Activated B cell treated with CpG ODN at 0.5 μM for 24 hours (primary cell): ENCODE measurements at places on chromosomes 1 and 21.

DNA sequence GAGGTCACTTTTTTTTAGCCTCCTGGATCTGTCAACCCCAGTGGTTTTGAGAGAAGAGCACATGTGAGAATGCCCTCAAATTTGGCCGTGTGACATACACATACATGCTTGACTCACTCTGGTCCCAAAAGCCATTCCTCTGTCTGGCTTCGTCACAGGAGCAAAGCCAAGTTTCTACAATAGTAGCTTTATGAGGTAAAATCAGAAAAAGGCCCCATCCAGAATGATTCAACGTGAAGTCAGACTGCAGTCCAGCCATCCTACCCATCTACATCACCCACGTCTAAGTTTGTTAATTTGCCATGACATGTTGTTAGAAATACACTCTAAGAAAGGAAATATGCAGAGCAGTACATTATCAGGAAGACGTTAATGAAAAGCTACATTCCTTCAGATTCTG, 245.2 kb downstream of the SDCCAG8 start:
- peaks cover 11% of the 10 kb centered on the region for H3K4me1 ChIP-seq
- no peak overlapping the region for H3K4me3 ChIP-seq
- peak overlapping the region; percentile 9 for H3K27ac ChIP-seq
- H3K36me3 ChIP-seq, result peaks cover 23% of the 10 kb centered on the region

- no peak overlapping the region for H3K27ac ChIP-seq
- no peak overlapping the region for H3K4me3 ChIP-seq
- no peaks in the 10 kb centered on the region for H3K36me3 ChIP-seq
- no peaks in the 10 kb centered on the region for H3K27me3 ChIP-seq
- no peak for DNase-seq
- H3K4me1 ChIP-seq, result no peaks in the 10 kb centered on the region
These were observed 149.8 kb downstream of the ZNF648 start for GRCh38 chr1:181911715-181912114.

DNA sequence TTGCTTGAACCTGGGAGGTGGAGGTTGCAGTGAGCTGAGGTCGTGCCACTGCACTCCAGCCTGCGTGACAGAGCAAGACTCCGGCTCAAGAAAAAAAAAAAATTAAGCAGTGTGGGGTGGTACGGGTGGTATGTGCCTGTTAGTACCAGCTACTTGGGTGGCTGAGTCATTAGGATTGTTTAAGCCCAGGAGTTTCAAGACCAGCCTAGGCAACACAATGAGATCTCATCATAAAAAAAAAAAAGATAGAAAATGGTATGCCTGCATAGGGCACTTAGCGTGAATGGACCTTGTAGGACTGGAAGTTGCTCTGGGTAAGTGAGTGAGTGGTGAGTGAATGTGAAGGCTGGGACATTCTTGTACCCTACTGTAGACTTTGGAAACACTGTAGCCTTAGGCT, 37.0 kb downstream of the TBCE start:
- peaks cover 21% of the 10 kb centered on the region for H3K36me3 ChIP-seq
- H3K27ac ChIP-seq, result no peak overlapping the region
- H3K4me1 ChIP-seq, result no peaks in the 10 kb centered on the region
- H3K4me3 ChIP-seq, result no peak overlapping the region
- H3K27me3 ChIP-seq, result no peaks in the 10 kb centered on the region
- no peak for DNase-seq

GRCh38 chr1:150808121-150808520, at the start of gene CTSK:
Gene CTSK, minus strand, starts transcription at chr1:150808260. Its CDS starts 1,455 bp downstream, at chr1:150806805.
- H3K4me3 ChIP-seq, result peak within 1 kb of the TSS; percentile 3
- peaks cover 6% of the 10 kb centered on the region for H3K4me1 ChIP-seq
- H3K36me3 ChIP-seq, result peaks cover 6% of the 10 kb centered on the region

DNA sequence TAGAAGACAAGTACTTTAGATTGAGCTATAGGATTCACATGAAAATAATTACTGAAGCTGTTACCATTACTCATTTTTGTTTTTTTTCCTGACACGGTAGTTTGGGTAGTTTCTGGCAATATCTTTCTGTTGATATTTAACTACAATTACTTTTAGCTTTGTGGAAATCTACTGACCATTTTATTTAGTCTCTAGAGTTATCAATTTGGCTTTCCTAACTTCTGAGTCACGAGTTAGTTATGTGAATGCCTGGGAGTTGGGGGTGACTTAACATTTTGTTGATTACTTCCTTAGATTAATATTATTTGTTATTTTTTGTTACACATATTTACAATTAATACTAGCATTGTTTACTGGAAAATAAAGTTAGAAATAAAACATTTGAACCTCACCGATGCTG, 160.6 kb downstream of the HMCN1 start:
- no peak overlapping the region for H3K4me3 ChIP-seq
- no peaks in the 10 kb centered on the region for H3K4me1 ChIP-seq
- DNase-seq, result no peak
- no peaks in the 10 kb centered on the region for H3K27me3 ChIP-seq

DNA sequence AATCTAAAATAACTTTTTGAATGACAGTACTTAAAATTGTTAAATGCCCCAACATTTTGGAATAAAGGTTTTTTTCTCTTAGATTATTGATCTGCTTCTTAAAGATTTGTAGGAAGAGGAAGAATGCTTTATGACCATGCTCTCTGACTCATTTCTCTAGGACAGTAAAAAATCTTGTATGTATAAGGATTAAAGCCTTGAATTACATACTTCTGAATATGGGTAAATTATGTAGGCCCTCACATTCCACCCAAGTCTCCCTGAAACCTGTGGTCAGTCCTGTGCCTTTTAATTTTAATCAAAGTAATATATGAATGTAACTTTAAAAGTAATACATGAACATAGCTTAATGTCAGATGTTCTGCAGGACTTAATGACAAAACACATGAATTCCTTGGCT, 50.5 kb downstream of the ABCD3 start:
- no peaks in the 10 kb centered on the region for H3K27me3 ChIP-seq
- no peak for DNase-seq
- H3K36me3 ChIP-seq, result peaks cover 44% of the 10 kb centered on the region
- H3K27ac ChIP-seq, result no peak overlapping the region
- H3K4me1 ChIP-seq, result no peaks in the 10 kb centered on the region

GRCh38 chr1:43363283-43363934, 4.4 kb downstream of the ELOVL1 start:
- H3K27ac ChIP-seq, result no peak overlapping the region
- no peak overlapping the region for H3K4me3 ChIP-seq
- peaks cover 64% of the 10 kb centered on the region for H3K36me3 ChIP-seq
- H3K4me1 ChIP-seq, result peaks cover 35% of the 10 kb centered on the region
- DNase-seq, result no peak

- H3K27me3 ChIP-seq, result no peaks in the 10 kb centered on the region
- H3K4me3 ChIP-seq, result no peak overlapping the region
- DNase-seq, result no peak
- H3K4me1 ChIP-seq, result peaks cover 52% of the 10 kb centered on the region
- peak overlapping the region; percentile 50 for H3K27ac ChIP-seq
- H3K36me3 ChIP-seq, result no peaks in the 10 kb centered on the region
These were observed 231.3 kb upstream of the IRF2BP2 start for GRCh38 chr1:234841281-234841680.

DNA sequence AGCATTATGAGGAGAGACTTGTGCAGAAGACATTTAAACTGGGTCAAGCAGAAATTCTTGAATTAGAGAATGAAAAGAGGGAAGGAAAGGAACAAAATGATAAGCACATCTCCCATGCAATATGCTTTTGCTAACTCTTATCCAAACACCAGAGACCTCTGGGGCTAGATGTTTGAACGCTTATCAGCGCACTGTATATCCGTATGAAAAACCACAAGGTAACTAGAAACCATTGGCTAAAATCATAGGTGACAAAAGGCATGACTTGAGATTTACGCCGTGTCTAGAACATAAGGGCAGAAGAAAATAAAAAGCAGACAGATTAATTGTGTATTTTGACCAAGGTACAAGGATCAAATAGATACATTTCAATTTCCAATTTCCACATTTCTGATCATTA, 38.0 kb upstream of the TIAM1 start:
- H3K4me1 ChIP-seq, result no peaks in the 10 kb centered on the region
- no peak for DNase-seq
- no peak overlapping the region for H3K4me3 ChIP-seq
- no peaks in the 10 kb centered on the region for H3K36me3 ChIP-seq
- H3K27ac ChIP-seq, result no peak overlapping the region

GRCh38 chr1:191495040-191495439, 663.2 kb upstream of the RGS18 start:
- H3K4me1 ChIP-seq, result no peaks in the 10 kb centered on the region
- no peak overlapping the region for H3K27ac ChIP-seq
- H3K4me3 ChIP-seq, result no peak overlapping the region
- H3K27me3 ChIP-seq, result no peaks in the 10 kb centered on the region

GRCh38 chr1:116767782-116768382, 13.7 kb downstream of the CD2 start:
- no peak overlapping the region for H3K4me3 ChIP-seq
- H3K4me1 ChIP-seq, result peaks cover 21% of the 10 kb centered on the region
- no peak for DNase-seq
- no peaks in the 10 kb centered on the region for H3K27me3 ChIP-seq
- no peak overlapping the region for H3K27ac ChIP-seq
- no peaks in the 10 kb centered on the region for H3K36me3 ChIP-seq

DNA sequence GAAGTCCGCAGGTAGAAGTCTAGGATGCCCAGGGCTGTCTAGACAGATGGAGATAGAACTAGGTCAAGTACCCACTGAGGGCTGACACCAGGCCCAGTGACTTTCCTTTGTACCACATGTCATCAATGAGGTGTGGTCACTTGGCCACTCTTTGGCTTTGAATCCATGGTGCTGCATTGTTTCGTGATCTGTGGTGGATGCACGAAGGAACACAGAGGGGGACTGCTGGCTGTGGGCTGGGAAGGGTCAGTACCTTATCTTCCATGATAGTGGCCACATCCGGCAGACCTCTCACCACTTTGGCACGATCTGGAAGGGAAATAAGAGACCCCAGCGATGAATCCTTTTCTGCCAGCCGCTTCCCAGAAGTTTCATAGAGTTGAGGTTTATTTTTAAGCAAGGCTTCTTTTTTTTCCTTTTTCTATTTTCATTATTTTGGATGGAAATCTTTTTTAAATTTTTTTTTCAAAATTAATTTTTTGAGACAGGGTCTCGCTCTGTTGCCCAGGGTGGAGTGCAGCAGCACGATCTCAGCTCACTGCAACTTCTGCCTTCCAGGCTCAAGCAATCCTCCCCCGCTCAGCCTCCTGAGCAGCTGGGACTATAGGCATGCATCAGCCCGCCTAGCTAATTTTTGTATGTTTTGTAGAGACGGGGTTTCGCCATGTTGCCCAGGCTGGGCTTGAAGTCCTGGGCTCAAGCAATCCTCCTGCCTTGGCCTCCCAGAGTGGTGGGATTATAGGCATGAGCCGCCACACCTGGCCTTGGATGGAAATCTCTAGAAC, 53.1 kb downstream of the MYOM3 start:
- no peak overlapping the region for H3K4me3 ChIP-seq
- no peaks in the 10 kb centered on the region for H3K36me3 ChIP-seq

- DNase-seq, result no peak
- peaks cover 59% of the 10 kb centered on the region for H3K4me1 ChIP-seq
- H3K27ac ChIP-seq, result peak overlapping the region; percentile 50
These were observed 3.0 kb downstream of the PTPN22 start for GRCh38 chr1:113868387-113869083.

GRCh38 chr1:188027613-188028012, 1198.9 kb downstream of the PLA2G4A start:
- H3K36me3 ChIP-seq, result no peaks in the 10 kb centered on the region
- H3K27ac ChIP-seq, result no peak overlapping the region
- no peaks in the 10 kb centered on the region for H3K27me3 ChIP-seq
- H3K4me3 ChIP-seq, result no peak overlapping the region

GRCh38 chr1:172969611-172970010, 81.1 kb downstream of the TNFSF18 start:
- H3K36me3 ChIP-seq, result no peaks in the 10 kb centered on the region
- no peak overlapping the region for H3K27ac ChIP-seq
- no peak overlapping the region for H3K4me3 ChIP-seq

GRCh38 chr1:159879977-159880376, 17.5 kb upstream of the VSIG8 start:
- no peak for DNase-seq
- no peak overlapping the region for H3K27ac ChIP-seq
- H3K36me3 ChIP-seq, result no peaks in the 10 kb centered on the region
- H3K4me1 ChIP-seq, result no peaks in the 10 kb centered on the region
- H3K27me3 ChIP-seq, result no peaks in the 10 kb centered on the region

- H3K4me3 ChIP-seq, result no peak overlapping the region
- peaks cover 3% of the 10 kb centered on the region for H3K27me3 ChIP-seq
- H3K4me1 ChIP-seq, result peaks cover 14% of the 10 kb centered on the region
- H3K27ac ChIP-seq, result peak overlapping the region; percentile 20
- no peak for DNase-seq
- H3K36me3 ChIP-seq, result no peaks in the 10 kb centered on the region
These were observed 369.7 kb downstream of the RRAGC start for GRCh38 chr1:38489844-38490270.

DNA sequence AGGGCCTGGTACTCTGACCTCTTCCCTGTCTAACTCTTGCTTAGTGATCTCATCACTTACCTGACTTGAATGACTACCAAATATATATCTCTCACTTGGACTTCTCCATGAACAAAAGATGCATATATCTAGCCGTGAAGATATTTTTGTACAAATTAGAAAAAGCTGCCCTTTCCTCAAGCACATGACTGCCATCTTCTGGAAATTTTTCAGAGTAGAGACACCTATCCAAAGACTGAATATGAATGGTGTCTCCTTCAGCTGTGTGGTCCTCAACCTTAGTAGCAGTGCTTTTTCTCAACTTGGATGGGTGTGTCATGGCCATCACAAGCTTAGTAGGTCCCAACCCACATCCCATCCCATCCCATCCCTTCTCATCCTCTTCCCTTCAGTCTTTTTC, 142.3 kb downstream of the DNM3 start:
- DNase-seq, result no peak
- no peak overlapping the region for H3K4me3 ChIP-seq

GRCh38 chr1:173206816-173207568, at the start of gene TNFSF4:
Gene TNFSF4, minus strand, starts transcription at chr1:173207331. Its CDS starts 155 bp downstream, at chr1:173207176.
- DNase-seq, result no peak
- H3K36me3 ChIP-seq, result no peaks in the 10 kb centered on the region
- H3K4me3 ChIP-seq, result peak within 1 kb of the TSS; percentile 81
- H3K27me3 ChIP-seq, result no peaks in the 10 kb centered on the region

DNA sequence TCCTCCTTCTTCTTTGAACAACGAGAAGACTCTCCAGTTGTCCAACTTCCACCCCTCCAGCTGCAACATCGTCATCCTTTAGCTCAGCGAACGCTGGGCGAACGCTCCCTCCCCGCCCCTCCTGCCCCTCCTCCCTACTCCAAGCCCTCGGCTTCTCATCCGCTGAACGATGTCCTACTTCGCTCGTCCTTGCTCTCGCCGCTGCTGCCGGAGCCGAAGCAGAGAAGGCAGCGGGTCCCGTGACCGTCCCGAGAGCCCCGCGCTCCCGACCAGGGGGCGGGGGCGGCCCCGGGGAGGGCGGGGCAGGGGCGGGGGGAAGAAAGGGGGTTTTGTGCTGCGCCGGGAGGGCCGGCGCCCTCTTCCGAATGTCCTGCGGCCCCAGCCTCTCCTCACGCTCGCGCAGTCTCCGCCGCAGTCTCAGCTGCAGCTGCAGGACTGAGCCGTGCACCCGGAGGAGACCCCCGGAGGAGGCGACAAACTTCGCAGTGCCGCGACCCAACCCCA, at the start of gene BCAN:
Gene BCAN, plus strand, starts transcription at position 357 of the 504 bp plus-strand sequence. CDS start 3,938 bp downstream, outside the sequence.
- H3K27me3 ChIP-seq, result peaks cover 78% of the 10 kb centered on the region
- no peaks in the 10 kb centered on the region for H3K36me3 ChIP-seq
- no peak within 1 kb of the TSS for H3K27ac ChIP-seq
